Endothelial cell of umbilical vein (primary cell): ENCODE measurements at places on chromosomes 2 and 18. TPM values are rescaled to one million over a fixed set of nuclear protein-coding genes. Genes with fewer than 3 reads are reported as not detected.

DNA sequence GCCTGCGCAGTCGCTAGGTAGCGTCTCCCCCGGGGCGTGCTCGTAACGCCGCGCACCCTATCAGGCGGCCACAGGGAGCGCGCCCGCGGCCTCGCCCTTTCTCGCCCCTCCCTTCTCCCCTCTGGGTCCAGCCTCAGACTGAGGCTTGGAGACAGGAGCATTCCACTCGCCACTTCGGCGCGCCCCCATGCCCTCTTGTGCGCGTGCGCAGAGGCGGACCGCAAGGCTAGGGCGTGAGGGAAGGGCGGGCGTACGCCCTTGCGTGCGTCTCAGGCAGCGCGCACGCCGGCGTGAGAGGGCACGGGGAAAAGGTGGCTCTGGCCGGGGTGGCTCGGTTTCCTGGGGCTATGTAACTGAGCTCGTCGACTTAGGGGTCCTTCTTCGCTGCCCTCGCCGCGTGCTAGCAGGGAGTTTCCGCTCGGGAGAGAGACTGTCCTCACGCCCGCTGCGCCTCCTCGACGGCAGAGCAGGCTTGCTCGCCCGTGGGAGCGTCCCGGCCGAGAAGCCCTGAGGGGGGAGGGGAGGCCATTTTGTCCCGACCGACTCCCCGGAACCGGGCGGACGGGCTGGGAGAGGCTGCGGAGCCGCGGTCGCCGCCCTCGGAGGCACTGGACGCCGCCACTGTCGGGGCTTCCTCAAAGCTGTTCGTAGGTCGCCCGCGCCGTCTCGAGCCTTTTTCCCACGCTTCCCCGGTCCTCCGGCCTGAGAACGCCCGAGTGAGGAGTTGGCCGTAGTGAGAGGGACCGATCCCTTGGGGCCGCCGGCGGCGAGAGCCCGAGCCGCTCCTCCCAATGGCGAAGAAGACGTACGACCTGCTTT lies at the start of gene RAB10:
RAB10 (plus strand) TSS at position 267 of the 819 bp plus-strand sequence; CDS start at position 792, 525 bp downstream.
- peak; percentile 100 for DNase-seq

- DNase-seq = no peak
Observed at GRCh38 chr2:160719116-160719515, 225.5 kb upstream of the RBMS1 start.

GRCh38 chr2:46779447-46779941 lies 136.1 kb downstream of the MCFD2 start:
- peak; percentile 36 for DNase-seq

- DNase-seq = peak; percentile 75
Observed at GRCh38 chr2:46058140-46058539, 239.1 kb upstream of the EPAS1 start.

ZAP70 gene
- total RNA-seq = not detected in 2 replicates

MYO1B gene
- 51.1 and 55.4 TPM in 2 replicates for total RNA-seq

NT5C1B gene
- total RNA-seq = not detected in 2 replicates

DNA sequence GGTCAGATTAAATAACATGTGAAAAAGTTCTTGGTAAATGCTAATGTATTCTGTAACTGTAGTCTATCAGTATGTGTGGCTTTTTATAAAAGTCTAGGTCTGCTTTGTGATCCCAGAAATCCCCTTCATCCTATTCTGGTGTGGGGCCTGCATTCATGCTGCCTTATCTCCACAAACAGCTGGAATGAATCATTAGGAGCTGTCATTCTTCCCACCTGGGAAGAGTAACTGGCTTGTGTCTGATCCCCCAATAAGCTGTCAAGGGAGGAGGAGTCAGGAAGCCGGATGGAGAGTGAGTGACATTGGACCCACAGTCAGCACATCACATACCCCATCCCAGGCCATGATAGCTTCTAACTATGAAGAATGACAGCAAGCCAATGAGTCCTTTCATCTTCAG lies 81.1 kb upstream of the EPHA4 start:
- no peak for DNase-seq

- no peak for DNase-seq
Observed at GRCh38 chr18:73869182-73869581, 278.5 kb downstream of the FBXO15 start.

- DNase-seq = no peak
Observed at GRCh38 chr18:38545071-38545470, 979.5 kb upstream of the CELF4 start.

SPDYA gene
- total RNA-seq = 0.92 and 1.6 TPM in 2 replicates

DNA sequence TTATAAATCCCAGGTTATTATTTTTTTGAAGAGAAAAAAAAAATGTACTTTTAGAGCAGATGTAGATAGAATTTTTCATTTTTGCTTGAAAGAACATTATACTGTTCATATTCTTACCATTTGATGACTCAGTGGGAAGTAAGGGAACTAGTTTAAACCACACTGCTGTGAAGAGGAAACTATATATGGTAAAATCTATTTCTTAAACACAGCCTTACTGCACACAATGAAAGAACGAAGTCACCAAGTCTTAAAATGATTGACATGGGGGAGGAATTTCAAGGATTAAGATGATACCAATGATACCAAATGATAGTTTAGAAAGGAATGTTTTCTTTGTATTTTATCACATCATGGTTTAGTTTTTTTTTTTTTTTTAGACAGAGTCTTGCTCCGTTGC lies 5.0 kb downstream of the ACTR2 start:
- peak; percentile 19 for DNase-seq
